ENCODE measurements at places on chromosomes 12 and 14.

DNA sequence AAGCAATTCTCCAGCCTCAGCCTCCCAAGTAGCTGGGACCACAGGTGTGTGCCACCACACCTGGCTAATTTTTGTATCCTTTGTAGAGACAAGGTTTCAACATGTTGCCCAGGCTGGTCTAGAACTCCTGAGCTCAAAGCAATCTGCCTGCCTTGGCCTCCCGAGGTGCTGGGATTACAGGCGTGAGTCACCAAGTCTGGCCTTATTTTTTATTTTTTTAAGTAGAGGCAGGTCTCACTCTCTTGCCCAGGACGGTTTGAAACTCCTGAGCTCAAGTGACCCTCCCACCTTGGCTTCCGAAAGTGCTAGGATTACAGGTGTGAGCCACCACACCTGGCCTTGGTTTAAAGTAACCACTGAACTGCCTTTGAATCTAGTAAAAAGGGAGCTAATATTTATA, 56.8 kb downstream of the SPPL3 start:
- no peak for DNase-seq

DNA sequence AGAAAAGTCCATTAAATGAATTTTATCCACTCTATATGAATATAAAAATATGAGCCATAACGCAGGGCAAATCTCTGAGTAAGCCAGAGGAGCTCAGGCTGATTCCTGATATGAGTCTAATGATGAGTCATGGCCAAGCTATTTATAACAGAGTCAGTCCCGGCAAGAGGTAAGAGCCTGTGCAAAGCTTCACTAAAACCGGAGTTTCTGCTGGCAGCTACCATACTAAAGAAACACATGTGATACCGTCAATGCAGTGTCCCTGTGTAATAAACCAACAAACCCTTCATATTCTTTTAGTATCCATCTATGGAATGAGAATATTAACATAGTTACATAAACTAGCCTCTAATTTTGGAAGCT, 319.4 kb downstream of the KCNC2 start:
- peak; percentile 35 for DNase-seq

DNA sequence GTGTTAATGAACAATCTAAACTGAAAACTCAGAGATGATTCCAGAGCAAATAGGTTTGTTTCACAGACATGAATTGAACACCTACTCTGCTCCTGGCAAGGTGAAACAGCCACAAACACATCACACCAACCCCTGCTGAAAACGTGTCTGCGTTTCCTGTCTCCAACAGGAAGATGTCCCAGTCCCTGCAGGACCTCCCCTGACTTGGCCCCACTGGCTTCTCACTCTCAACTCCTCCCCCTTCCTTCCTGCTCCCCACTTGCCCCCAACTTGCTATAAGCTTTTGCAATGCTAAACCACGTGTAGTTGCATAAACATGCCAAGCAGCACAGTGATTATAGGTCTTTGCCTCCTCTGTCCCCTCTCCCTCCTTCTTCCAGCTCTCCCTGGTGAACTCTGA, 567.6 kb downstream of the BCL11B start:
- peak; percentile 42 for DNase-seq

DNA sequence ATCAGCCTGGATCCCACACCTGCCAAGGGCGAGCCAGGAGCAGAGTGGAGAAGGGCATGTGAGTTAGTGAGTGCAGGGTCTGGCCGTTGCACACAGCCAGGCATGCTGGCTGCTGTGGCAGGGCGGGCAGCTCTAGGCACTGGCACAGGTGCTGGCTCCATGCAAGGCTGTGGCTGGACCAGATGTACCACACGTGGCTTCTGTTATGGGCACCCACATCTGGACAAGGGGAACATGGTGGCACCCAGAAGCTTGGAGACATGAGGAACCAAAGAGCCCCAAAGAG, 20.1 kb downstream of the SERPINA3 start:
- no peak for DNase-seq

DNA sequence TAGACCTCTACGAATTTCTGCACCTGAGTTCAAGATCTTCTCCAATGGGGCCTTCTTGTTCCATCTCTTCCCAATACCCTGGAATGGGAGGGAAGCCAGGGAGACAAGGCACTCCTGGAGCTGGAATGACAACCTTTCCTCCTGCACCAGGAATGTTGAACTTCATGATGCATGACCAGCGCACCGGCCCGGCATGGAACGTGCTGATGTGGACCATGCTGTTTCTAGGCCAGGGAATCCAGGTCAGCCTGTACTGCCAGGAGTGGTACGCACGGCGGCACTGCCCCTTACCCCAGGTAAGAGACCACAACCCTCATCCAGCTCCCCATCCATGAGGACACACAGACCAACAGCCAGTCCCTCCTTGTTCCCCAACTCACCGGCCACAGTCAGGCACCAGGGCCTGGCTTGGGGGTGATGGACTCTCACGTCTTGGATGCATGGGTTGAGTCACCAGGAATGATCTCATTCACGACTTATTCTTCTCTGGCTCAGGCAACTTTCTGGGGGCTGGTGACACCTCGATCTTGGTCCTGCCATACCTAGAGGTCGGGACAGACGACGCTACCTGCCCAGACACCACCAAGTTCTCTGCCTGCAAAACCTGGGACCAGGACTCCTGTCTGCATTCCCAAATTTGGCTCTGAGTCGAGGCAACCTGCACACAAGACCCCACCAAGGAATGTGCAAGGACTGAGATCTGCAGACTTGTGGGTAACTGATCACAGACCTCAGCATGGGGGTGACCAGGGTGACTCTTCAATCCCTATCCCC, 20.5 kb downstream of the SOAT2 start:
- no peak for DNase-seq

Measured in CD4-positive, alpha-beta memory T cell (primary cell).